ENCODE measurements at places on chromosomes 1 and 21. TPM values are rescaled to one million over a fixed set of nuclear protein-coding genes. Genes with fewer than 3 reads are reported as not detected.

DNA sequence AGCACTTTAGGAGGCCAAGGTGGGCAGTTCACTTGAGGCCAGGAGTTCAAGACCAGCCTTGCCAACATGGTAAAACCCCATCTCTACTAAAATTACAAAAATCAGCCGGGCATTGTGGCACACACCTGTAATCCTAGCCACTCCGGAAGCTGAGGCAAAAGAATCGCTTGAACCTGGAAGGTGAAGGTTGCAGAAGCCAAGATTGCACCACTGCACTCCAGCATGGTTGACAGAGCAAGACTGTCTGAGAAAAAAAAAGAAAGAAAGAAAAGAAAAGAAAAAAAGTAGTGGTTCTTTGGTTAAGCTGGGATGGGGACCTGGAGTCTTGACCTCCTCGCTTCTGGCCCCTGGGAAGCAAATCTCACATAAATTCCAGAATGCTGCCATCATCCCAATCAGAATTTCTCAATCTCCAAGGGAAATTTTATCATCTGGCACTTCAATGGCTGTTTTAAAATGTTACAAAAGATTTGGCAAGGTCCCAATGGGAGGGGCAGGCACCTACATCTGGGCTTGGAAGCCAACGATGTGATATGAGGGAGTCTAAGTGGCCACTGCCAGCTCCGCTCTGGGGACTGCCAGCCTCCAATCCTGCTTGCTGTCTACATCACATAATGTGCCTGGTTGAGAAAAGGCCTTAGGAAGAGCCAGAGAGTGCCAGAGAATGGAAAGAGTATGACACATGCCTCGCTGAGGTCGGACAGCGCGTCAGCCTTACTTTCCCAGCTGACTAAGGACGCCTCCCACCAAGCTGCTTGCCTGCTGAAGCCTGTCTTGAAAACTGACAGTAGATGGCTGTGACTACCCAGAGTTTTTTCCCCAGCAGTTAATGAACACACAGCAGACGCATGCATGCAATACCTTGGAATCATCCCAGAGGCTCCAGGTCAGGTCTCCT, 42.1 kb upstream of the SRP9 start:
- H3K27ac ChIP-seq, result no peak overlapping the region
- H3K4me3 ChIP-seq, result no peak overlapping the region
- H3K36me3 ChIP-seq, result no peaks in the 10 kb centered on the region
- H3K27me3 ChIP-seq, result no peaks in the 10 kb centered on the region
- no peak for DNase-seq
- no peaks in the 10 kb centered on the region for H3K4me1 ChIP-seq

GRCh38 chr1:33348194-33348593, 27.3 kb upstream of the A3GALT2 start:
- peak overlapping the region; percentile 55 for H3K27ac ChIP-seq
- H3K4me3 ChIP-seq, result peak overlapping the region; percentile 73
- H3K27me3 ChIP-seq, result no peaks in the 10 kb centered on the region
- no peaks in the 10 kb centered on the region for H3K36me3 ChIP-seq
- DNase-seq, result no peak

GRCh38 chr1:29120947-29121485, 2.7 kb downstream of the TMEM200B start:
- DNase-seq, result no peak
- no peak overlapping the region for H3K27ac ChIP-seq
- H3K36me3 ChIP-seq, result no peaks in the 10 kb centered on the region

GRCh38 chr1:241957692-241958494, at the start of gene BECN2:
Gene BECN2 (plus strand): TSS chr1:241957767. CDS start chr1:241957767, 0 bp downstream.
- H3K27ac ChIP-seq, result no peak within 1 kb of the TSS
- no peaks in the 10 kb centered on the region for H3K27me3 ChIP-seq
- H3K36me3 ChIP-seq, result no peaks in the 10 kb centered on the region
- no peak within 1 kb of the TSS for H3K4me3 ChIP-seq

- H3K4me3 ChIP-seq, result no peak overlapping the region
- no peaks in the 10 kb centered on the region for H3K27me3 ChIP-seq
- DNase-seq, result no peak
- no peaks in the 10 kb centered on the region for H3K36me3 ChIP-seq
- H3K4me1 ChIP-seq, result no peaks in the 10 kb centered on the region
Measured at GRCh38 chr1:210730023-210730422, 401.3 kb downstream of the HHAT start.

DNA sequence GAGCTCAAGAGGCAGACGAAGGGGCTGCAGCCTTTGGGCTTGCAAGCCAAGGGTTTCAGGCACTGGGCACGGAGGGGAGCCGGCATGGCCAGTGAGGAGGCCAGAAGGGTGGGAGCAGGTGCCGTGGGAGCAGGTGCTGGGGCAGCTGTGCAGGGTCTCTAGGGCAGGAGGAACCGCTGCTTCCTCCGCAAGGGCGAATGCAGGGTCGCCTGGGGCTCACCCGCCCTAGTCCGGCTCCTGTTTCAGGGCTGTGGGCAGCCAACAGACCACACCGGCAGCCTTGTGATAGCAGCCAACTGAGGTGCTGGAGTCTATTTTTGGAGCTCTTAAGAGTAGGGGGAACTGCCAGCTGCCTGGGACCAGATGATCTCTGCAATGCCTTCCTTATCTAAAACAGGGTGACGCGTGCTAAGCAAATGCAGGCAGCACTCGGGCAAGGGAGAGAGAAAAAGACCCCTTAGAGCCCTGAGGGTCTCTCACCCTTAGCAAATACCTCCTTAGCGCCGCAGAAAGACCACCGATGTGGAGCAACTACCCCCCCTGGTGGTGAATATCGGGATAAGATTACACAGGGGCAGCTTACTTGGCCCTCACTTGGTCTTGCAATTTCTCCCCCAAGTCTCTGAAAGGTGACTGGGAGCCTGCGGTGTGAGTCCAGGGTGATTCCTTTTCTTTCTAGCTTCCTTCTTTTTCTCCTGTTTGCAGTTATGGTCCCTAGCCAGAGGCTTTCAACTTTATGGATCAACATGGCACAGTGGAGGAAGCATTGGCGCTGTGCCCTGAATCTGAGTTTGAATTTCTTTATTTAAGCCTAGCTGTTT, 20.7 kb upstream of the MAPKAPK2 start:
- peaks cover 3% of the 10 kb centered on the region for H3K4me1 ChIP-seq
- H3K27ac ChIP-seq, result no peak overlapping the region
- no peaks in the 10 kb centered on the region for H3K27me3 ChIP-seq
- no peak overlapping the region for H3K4me3 ChIP-seq
- DNase-seq, result peak; percentile 78

- DNase-seq, result no peak
- no peaks in the 10 kb centered on the region for H3K27me3 ChIP-seq
- H3K4me1 ChIP-seq, result no peaks in the 10 kb centered on the region
- H3K27ac ChIP-seq, result no peak overlapping the region
- no peaks in the 10 kb centered on the region for H3K36me3 ChIP-seq
- H3K4me3 ChIP-seq, result no peak overlapping the region
Measured at GRCh38 chr1:98299861-98300260, 361.7 kb upstream of the SNX7 start.

- H3K4me1 ChIP-seq, result peaks cover 17% of the 10 kb centered on the region
- H3K27me3 ChIP-seq, result no peaks in the 10 kb centered on the region
- peak overlapping the region; percentile 60 for H3K4me3 ChIP-seq
- H3K27ac ChIP-seq, result peak overlapping the region; percentile 91
- peak; percentile 40 for DNase-seq
Measured at GRCh38 chr1:52403566-52404115, 582 bp downstream of the ORC1 start.

DNA sequence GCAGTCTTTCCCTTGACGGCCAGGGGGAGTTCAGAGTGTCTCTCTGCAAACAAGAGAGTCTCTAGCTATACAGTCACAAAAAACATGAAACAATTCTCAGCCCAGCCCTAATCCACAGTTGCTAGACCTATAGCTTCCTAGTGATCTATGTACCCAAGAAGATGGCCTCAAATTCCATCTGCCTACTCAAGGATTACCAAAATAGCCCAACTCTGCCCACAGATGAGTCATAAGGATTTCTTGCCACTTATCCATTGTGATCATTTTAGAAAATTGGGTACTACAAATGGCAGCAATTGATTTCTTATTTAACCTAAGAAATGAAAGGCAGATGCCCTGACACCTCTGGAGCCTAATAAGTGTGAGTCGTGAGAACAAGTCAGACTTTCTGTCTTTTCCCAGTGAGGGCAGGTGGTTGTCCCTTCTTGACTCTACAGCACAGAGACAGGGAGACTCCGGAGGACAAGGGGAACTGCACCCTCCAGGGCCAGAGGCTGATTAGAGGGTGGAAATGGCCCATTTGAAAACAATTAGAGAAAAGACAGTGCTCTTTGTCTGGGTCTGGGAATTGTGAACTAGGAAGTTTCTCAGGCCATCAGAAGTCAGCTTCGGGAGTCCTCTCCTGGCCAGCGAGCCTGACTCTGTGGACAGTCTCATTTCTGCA, 65.4 kb downstream of the ABCA4 start:
- H3K4me1 ChIP-seq, result peaks cover 20% of the 10 kb centered on the region
- no peak for DNase-seq
- no peaks in the 10 kb centered on the region for H3K27me3 ChIP-seq
- no peaks in the 10 kb centered on the region for H3K36me3 ChIP-seq

DNA sequence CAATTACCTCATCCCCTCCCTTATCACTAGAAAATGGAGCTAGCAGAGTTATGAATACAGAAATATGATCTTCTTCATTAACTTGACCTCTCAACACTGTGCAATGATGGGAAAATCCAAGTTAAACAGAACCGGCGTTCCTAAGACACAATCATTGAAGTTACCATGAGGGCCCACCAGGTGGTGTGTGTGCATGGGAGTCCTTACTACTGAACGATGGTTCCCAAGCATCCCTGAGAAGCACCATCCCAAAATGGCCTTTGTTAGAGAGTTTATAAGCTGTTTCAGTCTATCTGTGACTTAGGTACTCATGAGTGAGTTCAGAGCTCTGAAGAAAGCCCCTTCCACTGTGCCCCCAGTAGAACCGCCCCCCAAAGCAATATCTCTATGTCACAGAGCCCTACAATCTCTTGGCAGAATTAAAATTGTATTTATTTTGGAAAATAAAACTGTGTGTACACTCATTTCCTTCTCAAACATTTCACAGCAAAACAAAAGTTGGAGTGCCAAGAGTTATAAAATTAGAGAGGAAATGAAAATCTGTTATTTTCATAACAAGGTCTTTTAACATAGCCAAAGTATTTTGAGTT, 56.8 kb downstream of the PLD5 start:
- peaks cover 9% of the 10 kb centered on the region for H3K4me1 ChIP-seq
- DNase-seq, result peak; percentile 51
- H3K36me3 ChIP-seq, result no peaks in the 10 kb centered on the region

DNA sequence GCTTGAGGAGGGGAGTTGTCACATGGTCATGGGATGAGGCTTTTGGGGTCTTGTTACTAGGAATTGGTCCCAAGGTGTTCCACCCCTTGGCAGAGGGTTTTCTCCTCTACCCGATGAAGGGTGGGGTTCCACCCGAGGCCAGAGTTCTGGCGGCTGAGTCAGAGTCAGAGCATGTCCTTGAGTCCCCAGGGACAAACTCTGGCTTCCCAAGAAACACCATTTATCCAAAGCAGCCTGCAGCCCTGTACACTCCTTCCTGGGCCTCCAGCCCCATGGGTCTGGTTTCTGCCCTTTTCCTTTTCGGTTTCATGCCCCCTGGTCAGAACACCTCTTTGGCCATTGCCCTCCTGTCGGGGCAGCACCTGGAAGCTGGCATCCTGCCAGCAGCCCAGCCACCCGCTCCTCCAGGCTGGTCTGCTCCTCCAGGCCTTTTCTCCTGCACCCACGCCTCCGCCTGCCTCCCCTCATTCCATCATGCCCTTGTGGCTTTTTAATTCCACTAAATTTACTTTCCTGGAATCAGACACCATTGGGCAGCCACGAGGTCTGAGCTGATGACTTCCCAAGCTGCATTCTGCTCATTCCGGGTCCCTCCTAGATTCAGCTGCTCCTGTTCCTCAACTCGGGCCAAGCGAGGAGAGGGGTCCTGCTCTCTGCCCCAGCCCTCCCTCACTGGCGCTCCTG, 301.7 kb upstream of the VAMP3 start:
- no peak overlapping the region for H3K27ac ChIP-seq
- no peak overlapping the region for H3K4me3 ChIP-seq
- no peak for DNase-seq
- no peaks in the 10 kb centered on the region for H3K4me1 ChIP-seq

MAD2L2 gene
- 49.9 TPM for total RNA-seq

SELL gene
- total RNA-seq, result not detected

Measured in Caco-2 (cell line).